ENCODE measurements at places on chromosomes 4 and X.

DNA sequence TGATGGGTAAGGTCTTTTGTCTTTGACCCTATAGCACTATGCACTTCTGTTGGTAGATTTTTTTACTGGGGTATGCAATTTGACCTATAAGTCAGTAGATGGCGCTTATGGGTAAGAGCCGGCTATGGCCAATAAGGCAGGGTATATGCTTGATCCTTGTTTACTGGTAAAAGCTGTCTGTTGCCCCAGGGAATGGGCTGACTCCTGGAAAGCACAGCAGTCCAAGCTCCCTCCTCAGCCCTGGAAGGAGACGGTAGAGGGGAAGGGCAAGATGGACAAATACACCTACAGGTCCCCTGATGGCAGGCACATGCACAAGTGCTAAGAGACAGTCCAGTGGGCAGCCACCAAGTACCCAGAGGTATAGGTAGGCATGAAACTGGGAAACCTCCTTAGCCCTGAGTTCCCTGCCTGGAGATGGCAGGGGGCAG lies 63.7 kb downstream of the ADAMTS3 start:
- no peak for DNase-seq

- DNase-seq: peak; percentile 30
Observed at GRCh38 chr4:112031712-112032328, 113.4 kb upstream of the FAM241A start.

GRCh38 chrX:22041907-22042530 lies 9.9 kb downstream of the PHEX start:
- no peak for DNase-seq

DNA sequence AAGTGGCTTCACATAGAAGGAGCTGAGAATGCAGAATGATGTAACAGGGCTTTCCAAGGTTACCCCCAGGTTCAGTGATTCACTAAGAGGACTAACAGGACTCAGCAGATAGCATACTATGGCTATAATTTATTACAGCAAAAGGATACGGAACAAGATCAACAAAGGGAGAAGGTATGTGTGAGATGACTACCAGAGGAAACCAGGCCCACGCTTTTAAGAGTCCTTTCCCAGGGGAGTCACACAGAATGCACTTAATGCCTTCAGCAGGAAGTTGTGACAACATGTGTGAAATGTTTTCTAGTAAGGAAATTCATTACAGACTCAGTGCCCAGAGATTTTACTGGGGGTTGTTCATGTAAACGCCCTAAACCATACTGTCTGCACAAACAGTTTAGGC lies 373.6 kb upstream of the MAGEB2 start:
- no peak for DNase-seq

DNA sequence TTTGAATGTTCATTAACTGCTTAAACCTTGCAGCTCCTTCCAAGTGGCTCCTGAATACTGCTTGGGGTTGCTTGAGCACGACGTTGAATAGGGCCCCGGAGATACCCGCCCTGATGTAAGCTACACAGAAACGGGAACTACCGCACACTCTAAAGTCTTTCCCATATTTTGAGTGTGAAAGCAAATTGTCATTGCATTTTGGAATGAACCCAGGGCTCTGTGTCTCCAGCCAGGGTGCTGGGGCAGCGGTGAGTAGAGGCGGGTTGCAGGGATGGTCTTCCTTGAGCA lies 59.4 kb upstream of the HELT start:
- no peak for DNase-seq

Measured in frontal cortex (tissue), 4 donors.